ENCODE measurements at places on chromosomes 11 and 22.

DNA sequence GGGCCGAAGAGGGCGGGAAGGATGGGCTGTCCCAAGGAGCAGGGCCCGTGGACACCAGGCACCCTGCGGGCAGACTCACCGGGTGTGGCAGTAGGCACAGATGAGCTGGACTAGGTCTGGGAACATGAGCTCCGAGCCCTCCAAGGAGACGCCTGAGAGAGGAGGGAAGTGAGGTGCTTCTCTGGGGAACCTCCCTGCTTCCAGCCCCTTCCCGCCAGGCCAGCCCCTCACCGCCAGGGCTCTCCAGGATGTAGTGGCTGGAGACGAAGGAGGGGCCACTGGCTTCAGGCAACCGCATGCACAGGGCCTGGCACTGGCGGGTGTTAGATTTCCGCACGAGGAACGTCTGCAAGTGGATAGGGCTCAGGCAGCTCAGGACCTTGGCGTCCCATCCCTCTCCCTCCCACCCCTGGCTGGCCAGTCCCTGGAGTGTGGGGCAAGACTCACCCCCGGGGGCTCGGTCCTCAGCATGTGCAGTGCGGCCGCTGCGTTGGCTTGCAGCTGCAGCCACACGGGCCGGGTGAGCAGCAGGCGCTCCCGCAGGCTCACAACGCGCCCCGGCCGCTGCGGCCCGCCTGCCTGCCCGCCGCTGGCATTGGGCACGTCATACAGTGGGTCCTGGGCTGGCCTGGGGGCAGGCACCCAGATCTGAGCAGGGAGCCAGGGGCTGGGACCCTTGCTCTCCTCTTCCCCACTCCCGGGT, 552 bp downstream of the RIN1 start:
- no peak for DNase-seq

DNA sequence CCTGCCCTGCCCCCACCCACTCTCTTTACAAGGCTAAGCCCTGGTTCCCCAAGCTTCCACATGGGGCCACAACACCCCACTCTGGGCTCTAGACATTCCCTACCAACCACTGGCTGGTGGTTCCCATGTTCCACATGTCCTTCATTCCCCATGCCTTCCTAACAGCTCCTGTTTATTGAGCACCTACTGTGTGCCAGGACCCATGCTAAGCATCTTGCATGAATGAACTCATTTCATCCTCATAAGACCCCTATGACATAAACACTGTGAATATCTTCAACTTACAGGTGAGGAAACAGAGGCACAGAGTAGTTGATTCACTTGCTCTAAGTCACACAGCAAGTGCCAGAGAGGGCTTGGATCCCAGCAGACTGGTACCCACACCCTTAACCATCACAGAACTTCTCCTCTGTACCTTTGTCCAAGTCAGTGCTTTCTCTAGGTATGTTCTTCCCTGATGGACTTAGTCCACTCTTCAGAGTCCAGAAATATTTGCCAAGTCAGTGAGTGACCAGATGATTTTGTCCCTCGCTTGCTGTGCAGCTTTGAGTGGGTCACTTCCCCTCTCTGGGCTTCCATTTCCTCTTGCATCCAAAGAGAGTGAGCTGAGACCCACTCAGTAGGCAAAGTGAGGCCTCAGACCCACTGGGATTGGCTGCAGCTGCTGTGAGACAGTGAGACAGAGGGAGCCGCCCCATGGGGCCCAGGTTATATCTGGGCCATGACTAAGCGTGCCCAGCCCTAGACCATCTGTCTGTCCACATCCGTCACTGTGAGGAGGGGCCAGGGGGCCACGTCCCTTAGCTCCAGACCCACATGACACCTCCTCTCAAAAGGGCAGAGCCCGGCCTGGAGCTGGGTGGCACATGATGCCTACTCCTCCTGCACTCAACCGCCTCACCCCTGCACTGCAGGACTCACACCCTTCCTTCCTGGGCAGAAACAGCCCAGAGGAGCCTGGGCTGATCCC, 132.4 kb downstream of the MN1 start:
- DNase-seq: no peak

GRCh38 chr22:22235558-22235957, 9.0 kb upstream of the VPREB1 start:
- DNase-seq: no peak

- no peak for DNase-seq
Measured at GRCh38 chr22:46072110-46072881, 78.0 kb upstream of the PPARA start.
